Fibroblast of skin of scalp (primary cell): ENCODE measurements at places on chromosomes 7 and 10.

- DNase-seq: no peak
These were observed 42.7 kb downstream of the FAM53B start for GRCh38 chr10:124701435-124701834.

- DNase-seq: no peak
These were observed 32.9 kb downstream of the TACC2 start for GRCh38 chr10:122021828-122022227.

- DNase-seq: no peak
These were observed 42.9 kb upstream of the IKZF1 start for GRCh38 chr7:50261593-50261992.

- peak; percentile 56 for DNase-seq
These were observed 197.3 kb downstream of the PRPF18 start for GRCh38 chr10:13784067-13784466.

DNA sequence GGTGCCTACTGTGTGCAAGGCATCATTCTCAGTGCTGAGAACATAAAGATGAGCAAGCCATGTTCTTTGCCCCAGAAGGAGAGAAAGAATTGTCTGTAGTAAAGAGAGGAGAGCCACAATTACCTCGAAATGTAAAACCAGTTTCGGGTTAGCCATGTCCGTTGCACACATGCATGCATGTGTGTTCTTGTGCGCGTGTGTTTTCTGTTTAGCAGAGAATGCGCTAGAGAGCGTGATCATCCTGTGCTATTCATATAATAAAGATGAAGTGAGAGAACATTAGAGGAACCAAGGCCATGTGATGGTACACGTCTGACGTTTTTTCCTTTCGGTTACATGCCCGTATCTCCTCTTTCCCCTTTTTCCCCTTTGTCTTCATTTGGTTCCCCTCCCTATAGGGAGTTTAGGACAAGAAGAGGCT is 158.2 kb downstream of the CELF2 start:
- no peak for DNase-seq

- DNase-seq: no peak
These were observed 79.7 kb downstream of the ATE1 start for GRCh38 chr10:121848082-121848481.

GRCh38 chr10:95474228-95475002 is 86.8 kb downstream of the SORBS1 start:
- DNase-seq: no peak

- DNase-seq: peak; percentile 17
These were observed at the start of gene TMEM196 for GRCh38 chr7:19772841-19773760. TSS of gene TMEM196 (minus strand) at chr7:19773617. CDS start at chr7:19772696, 921 bp downstream.
